ENCODE measurements at places on chromosomes 11 and 22. TPM values are rescaled to one million over a fixed set of nuclear protein-coding genes. Genes with fewer than 3 reads are reported as not detected.

The PDGFB gene
- polyA plus RNA-seq, result 0.04 TPM

The WNT11 gene
- not detected for polyA plus RNA-seq

DNA sequence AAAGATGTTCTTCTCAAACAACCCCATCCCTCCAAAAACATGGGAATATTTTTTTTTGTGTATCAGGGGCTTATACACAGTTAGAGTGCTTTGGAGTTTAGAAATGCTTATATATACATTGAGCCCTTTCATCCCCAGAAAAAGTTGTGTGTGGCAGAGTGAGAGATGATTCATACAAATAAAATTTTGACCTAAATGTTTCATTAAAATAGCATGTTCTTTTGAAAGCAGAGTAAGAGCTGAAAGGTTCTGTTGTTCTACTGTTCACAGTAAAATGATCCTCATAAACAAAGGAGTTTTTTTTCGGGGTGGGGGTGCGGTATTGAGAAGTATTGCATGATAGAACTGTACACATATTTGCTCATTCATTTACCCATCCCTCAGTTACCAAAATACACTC, 512.4 kb downstream of the DLG2 start:
- DNase-seq, result no peak

GRCh38 chr22:45444168-45444567, 30.7 kb downstream of the RIBC2 start:
- DNase-seq, result no peak

- DNase-seq, result no peak
These were observed 39.3 kb downstream of the DUSP8 start for GRCh38 chr11:1532606-1533341.

The CD3E gene
- polyA plus RNA-seq, result 9.5 TPM

- DNase-seq, result no peak
These were observed 50.2 kb downstream of the RPL27A start for GRCh38 chr11:8732748-8733241.

DNA sequence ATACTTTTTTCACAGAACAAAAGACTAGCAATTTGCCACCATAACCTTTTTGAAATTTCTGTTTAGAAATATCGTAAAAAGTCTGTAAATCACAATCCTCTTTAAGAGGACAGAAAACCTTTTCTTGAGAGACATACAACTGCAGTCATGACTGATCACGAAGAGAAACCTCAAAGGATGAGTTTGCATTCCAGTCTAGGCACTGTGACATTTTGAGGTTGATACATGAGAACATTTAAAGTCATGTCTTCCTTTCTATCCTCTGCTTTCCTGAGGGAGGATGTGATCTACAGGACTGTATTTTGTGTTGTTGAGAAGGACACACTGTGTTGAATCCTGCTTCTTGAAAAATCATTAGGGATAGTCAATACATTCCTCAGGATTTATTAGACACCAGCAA, 476.7 kb upstream of the CCDC179 start:
- no peak for DNase-seq

The CHRM4 gene
- 2.7 TPM for polyA plus RNA-seq

- no peak for DNase-seq
These were observed 168.2 kb downstream of the NCAM1 start for GRCh38 chr11:113129261-113129992.

The NXPE1 gene
- polyA plus RNA-seq, result not detected

- DNase-seq, result peak; percentile 49
These were observed 6.0 kb upstream of the MALAT1 start for GRCh38 chr11:65492637-65493366.

- DNase-seq, result no peak
These were observed 52.4 kb upstream of the CDON start for GRCh38 chr11:126115127-126115495.

The DGAT2 gene
- polyA plus RNA-seq, result 5.8 TPM

DNA sequence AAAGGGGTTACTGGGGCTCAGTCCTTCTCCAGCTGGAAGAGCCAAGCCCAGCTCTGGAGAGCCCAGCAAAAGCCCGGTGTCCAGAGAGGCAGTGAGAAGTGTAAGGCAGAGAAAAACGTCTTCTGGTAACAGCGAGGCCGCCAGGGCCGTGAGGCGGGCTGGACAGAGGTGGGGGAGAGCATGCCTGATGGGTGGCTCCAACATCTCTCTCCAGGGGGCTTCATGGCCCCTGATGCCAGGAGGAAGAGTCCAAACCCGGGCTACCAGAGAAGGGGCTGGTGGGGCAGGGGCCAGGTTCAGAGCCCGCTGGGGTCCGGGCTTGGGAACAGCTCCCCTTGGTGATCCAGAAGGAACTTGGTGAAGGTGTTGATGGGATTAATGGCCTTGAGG, 21.7 kb downstream of the ARHGAP1 start:
- DNase-seq, result no peak

DNA sequence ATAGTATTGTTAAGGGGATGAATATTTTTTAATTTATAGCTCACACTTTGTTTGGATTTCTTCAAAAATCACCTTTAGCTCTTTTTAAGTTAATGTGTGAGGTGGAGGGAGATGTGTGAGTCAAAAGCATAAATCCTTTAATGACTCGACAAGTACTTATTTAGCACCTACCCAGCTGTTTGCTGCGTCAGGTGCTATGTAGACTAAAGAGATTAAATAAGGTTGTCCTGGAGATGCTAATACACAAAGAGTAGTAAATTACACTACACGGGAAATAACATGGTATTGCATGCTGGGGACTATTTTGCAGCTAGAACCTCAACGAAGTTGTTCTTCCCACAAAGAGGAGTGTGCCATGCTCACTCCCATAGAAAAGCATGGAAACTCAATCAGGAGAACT, 583.3 kb upstream of the TENM4 start:
- no peak for DNase-seq

GRCh38 chr11:68996376-68997123, 15.8 kb upstream of the MRGPRD start:
- DNase-seq, result no peak

GRCh38 chr22:47162865-47163264, 400.4 kb downstream of the TBC1D22A start:
- no peak for DNase-seq

GRCh38 chr11:107182978-107183377, 164.7 kb upstream of the GUCY1A2 start:
- no peak for DNase-seq

- no peak for DNase-seq
These were observed 10.4 kb downstream of the DGAT2 start for GRCh38 chr11:75778962-75779361.

GRCh38 chr11:64235437-64236161, 1.2 kb downstream of the VEGFB start:
- no peak for DNase-seq

The PYGM gene
- polyA plus RNA-seq, result 9.6 TPM

- no peak for DNase-seq
These were observed 28.0 kb downstream of the SWAP70 start for GRCh38 chr11:9691865-9692264.

DNA sequence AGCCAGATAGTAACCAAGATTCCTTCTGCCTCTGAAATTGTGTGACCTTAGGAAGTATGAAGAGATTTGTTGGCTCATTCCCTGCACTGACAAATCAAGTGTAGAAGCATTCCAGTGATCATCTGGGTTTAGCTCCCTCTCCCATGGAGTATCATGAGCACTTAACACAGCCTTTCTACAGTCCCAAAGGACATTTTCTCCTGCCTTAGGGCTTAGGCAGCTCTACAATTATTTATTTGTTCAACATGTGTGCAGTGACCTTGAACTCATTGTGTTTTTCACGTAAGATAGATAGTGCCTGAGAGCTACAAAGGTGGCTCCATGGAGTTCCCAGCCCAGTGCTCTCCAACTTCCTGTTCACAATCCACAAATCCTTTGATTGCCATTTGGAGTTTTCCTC, 94.8 kb upstream of the FAT3 start:
- DNase-seq, result no peak

DNA sequence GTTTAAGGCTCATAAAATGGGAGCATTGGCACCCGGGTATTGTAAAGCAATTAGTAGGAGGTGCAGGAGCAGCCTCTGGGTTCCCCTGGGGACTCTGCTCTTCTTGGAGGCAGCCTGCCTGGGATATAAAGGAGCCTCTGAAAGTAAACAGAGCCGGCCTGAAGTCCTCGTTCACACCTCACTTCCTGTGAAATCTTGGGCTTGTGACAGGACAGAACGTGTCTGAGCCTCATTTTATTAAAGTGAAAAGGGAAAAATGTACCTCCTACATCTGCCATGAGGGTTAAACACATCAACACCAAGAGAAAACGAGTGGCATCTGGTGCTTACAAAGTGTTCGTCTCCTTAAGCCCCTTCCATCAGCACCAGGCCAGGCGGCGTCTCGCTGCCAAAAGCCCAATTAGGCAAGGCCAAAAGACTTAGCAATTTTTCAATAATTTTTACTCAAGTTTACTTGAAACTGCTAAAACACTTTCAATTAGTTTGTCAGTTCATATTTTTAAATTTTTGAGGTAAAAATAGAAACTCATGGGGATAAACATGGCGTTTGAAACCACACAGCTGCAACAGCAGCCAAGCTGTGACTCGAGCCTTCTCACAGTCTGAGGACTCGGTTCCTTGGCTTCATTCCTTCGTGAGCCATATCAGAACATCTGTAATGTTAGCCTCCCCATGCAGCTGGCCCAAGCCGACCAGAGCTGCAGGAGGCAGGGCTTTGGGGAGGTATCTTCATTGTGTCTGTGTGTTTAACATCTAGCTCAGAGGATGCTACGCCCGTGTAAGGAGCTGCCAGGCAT, 33.6 kb downstream of the MAP6 start:
- DNase-seq, result no peak

DNA sequence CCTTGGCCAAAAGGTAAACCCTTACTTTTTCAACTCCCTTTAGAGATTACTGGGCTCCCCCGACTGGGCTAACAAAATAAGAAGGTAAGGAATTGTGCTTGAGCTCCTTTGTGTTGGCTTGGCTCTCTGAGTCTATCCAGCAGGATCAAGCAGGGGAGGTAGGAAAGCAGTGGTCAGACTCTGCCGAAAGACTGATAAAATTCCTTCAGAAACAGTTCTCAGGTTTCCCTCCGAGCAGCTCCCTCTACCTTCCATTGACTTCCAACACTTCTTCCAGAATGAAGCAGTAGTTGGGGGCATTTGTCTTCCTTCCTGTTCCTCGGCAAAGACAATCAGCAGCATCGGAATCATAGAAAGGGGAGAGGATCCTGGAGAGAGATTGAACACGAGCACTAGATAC, 16.1 kb upstream of the CARD18 start:
- no peak for DNase-seq

The TPBGL gene
- not detected for polyA plus RNA-seq

- DNase-seq, result no peak
These were observed 174.2 kb upstream of the SORL1-AS1 start for GRCh38 chr11:121626980-121627379.

The OR10D3 gene
- polyA plus RNA-seq, result not detected

- no peak for DNase-seq
These were observed 1.4 kb downstream of the OTOG start for GRCh38 chr11:17548444-17548843.

- no peak for DNase-seq
These were observed 1698.3 kb upstream of the RAG2 start for GRCh38 chr11:38296211-38296776.

DNA sequence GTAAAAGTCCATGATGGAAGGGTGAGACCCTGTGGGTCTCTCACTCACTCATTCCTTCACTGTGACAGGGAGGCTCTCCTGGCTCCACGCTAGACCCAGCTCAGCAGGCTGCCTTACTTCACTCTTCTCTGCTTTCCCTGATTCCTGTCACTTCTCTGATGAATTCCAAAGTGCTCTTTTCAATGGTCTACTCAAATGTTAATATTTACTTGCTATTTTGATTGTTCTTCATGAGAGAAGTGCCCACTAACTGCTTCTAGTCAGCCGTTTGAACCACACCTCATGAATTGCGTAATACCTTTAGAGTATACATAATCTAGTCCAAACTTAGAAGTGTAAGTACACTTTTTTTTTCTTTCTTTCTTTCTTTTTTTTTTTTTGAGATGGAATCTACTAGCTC, 1350.2 kb upstream of the RAG2 start:
- DNase-seq, result no peak

GRCh38 chr11:65937766-65938165, 7.5 kb upstream of the TSGA10IP start:
- no peak for DNase-seq

- DNase-seq, result no peak
These were observed 3.3 kb downstream of the PITPNM1 start for GRCh38 chr11:67501854-67502253.

The SLC6A5 gene
- polyA plus RNA-seq, result not detected

- no peak for DNase-seq
These were observed 63.5 kb upstream of the PHOX2A start for GRCh38 chr11:72307439-72307838.

The TBX1 gene
- polyA plus RNA-seq, result not detected

DNA sequence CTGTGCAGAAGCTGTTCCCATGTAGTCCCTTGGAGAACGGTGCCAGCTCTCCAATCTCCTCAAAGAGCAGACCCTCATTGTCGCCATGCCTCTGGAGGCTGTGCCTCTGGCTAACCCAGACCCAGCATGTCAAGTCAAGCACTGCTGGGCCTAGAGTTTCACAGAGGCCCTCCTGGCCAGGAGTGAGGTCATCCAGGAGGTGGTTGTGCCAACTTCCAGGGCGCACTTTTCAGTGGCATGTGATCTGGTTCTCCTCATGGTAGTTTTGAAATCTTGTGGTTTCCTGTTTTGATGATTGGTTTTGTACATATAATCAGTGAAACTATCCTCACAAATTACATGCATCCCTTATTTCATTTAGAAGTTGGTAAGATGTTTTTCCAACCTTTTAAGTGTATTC, 78.9 kb downstream of the PPFIBP2 start:
- no peak for DNase-seq

- no peak for DNase-seq
These were observed 48.3 kb downstream of the FAM83F start for GRCh38 chr22:40043081-40043480.

The MPPED1 gene
- polyA plus RNA-seq, result 0.13 TPM

- no peak for DNase-seq
These were observed 12.3 kb downstream of the GUCD1 start for GRCh38 chr22:24542641-24543040.

- DNase-seq, result no peak
These were observed 1104.4 kb upstream of the CCDC90B start for GRCh38 chr11:84390441-84391078.

DNA sequence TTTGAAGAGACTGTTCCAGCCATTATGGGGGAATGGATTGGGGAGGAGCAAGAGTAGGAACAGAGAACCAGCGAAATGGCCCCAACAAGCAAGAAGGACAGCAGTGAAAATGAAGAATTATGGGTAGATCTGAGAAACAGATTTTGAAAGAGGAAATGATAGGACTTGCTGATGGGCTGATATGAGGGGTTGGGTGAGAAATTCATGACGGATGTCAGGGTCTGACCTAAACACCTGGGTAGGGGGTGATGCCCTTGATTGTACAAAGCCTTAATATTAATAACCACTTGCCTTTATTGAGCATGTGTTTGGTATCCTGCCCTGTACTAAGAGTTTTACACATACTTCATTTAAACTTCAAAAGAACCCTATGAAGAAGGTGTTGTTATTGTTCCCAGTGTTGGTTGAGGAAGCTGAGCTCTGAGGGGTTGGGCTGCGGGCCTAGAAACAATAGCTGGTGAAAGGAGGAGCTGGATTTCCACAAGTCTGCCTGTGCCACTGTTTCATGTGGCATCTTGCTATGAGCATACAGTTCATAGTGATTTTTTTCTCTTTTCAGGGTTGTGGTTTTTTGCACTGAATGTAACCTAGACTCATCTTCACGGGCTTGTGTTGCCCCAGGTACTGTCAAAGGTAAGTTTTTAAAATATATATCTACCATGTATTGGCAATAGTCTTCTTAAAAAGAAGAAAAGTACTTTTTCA, 61.1 kb upstream of the TNRC6B start:
- no peak for DNase-seq

The CD3G gene
- polyA plus RNA-seq, result 0.76 TPM

- DNase-seq, result no peak
These were observed 121.8 kb upstream of the C11orf87 start for GRCh38 chr11:109300211-109300610.
